Nucleus accumbens (tissue), 56 donors: ENCODE measurements at places on chromosomes 11 and 22.

DNA sequence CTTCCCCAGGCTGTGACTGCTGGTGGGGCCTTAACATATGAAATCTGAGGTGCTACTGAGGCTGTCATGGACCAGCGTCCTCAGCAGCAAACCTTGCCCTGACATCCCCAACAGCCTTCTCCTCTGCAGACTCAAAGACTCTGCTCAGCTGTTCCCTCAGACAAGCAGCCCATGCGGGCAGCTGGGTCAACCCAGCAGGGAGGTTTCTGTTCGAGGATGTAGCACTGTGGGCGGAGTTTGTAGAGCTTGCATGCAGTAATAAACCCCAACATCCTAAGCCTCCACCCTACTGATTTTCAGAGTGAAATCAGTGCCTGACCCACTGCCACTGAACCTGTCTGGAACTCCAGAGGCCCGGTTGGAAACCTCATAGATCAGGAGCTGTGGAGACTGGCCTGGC is 88.8 kb upstream of the XKR3 start:
- no peak for DNase-seq

GRCh38 chr11:119585043-119585781 is 143.8 kb downstream of the NECTIN1 start:
- DNase-seq, result no peak

DNA sequence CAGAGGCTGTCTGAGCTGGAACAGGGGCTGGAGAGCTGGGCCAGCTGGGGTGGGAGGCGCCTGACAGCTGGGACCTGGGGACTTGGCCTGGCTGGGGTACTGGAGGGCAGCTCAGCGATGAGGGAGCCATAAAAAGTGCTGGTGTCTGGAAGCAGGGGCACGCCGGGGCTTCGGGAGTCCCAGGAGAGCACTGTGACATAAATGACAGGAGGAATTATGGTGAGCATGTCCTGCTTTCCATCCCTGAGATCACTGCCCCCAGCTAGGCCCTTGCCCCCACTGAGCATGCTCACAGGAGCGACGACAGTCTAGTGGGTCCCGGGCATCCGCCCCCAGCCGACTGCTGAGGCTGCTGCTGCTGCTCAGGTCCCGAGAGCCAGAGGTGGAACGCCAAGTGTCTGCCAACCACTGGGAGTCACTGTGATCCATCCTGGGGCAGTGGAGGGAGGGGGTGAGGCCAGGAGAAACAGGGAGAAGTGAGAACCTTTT is 6.2 kb downstream of the ROBO4 start:
- no peak for DNase-seq

- no peak for DNase-seq
Measured at GRCh38 chr11:27626938-27627586, 73.2 kb downstream of the BDNF start.

- DNase-seq, result no peak
Measured at GRCh38 chr11:69299572-69299971, 5.6 kb downstream of the MYEOV start.
